ENCODE measurements at places on chromosomes 4 and X.
A peak's percentile ranks its signal among the peaks of the same experiment; 100 is the strongest.

GRCh38 chr4:113052379-113052951 is 3.0 kb downstream of the ANK2 start:
- no peak for DNase-seq

DNA sequence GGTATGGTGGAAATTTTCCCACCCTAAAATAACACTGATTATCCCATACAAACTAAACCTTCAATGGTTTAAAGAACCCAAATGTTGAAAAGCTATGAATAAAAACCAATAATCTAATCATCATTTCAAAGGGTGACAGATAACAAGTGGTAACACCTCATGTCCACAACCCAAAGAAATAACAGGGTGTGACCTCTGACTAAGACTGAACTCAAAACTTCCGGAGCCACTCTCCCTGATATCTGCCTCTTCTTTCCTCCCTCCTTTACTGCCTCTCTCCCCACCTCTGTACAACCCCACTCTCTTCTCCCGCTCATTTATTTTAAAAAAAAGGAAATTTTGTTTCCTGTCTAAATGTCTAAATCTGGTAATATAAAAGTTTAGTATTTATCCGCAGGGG is 11.5 kb downstream of the FBXW7 start:
- peak; percentile 32 for DNase-seq

DNA sequence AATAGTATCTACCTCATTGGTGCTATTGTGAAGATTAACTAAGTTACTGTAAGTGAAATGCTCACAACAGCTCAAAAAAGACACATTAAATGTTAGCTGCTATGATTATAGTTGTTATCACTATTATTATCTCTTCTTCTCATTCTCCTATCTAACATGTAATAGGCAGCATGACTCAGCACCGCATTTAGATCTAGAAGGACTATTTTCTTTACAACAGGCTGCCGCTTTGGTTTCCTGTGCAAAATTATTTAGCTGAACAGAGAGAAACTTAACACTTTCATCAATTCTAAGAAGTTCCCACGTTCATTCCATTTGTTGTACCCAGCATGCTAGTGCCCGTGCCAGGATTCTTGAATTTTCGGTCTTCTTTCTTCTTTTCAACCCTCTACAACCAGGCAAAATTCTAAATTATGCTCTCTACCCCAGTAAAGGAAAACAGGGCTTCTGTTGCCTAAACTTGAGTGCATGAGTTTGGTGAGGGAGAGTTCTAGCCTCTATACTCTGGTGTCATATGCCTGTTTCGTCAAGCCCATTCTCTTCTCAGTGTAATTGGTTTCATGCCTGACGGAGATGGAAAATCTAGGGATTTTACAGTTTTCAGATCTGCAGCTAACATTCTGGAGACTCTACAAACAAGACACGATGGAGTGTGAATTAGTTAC is 378.9 kb downstream of the PPP1R2C start:
- DNase-seq: peak; percentile 42

- DNase-seq: no peak
Observed at GRCh38 chrX:13622401-13622964, 30.5 kb upstream of the TCEANC start.

DNA sequence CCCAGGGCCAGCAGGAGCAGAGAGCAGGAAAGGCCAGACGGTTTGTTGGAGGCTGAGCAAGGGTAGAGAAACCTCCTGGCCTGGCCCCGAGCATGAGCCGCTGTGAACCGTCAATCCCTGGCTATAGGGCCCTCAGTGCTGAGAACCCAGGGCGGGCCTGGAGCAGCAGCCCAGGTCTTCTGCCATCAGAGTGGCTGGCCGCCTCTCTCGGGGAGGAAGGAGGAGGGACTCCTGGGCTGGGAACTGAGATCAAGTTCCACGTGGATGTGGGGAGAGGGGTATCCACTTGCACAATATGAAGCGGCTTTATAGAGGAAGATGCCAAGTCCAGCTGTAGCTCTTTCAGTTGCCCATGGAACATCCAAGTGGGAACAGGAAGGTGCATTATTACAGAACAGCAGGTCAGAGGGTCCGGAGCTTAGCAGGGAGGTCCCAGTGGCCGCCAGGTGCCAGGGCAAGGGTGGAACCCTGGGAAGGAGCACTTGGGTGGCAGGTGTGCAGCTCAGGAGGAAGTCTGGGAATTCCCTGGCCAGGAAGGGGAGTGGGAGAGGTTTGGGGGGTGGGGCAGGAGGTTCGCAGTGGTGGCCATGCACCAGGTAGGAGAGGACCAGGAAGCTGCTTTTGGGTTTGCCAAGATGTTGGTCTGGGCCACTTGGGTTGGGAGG is 31.7 kb upstream of the CRMP1 start:
- no peak for DNase-seq

GRCh38 chrX:150406596-150406995 is 43.5 kb downstream of the MAMLD1 start:
- DNase-seq: no peak

DNA sequence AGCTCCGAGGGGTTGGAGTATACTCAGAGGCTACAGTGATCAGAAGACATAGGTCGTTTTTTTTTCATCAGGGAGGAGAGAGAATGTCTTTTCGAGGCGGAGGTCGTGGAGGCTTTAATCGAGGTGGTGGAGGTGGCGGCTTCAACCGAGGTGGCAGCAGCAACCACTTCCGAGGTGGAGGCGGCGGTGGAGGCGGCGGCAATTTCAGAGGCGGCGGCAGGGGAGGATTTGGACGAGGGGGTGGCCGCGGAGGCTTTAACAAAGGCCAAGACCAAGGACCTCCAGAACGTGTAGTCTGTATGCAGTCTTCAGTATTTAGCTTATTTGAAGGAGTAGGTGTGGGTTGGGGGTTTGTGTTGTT is 500 bp downstream of the GAR1 start:
- DNase-seq: peak; percentile 33

GRCh38 chrX:17554914-17555313 is 179.9 kb downstream of the NHS start:
- no peak for DNase-seq

DNA sequence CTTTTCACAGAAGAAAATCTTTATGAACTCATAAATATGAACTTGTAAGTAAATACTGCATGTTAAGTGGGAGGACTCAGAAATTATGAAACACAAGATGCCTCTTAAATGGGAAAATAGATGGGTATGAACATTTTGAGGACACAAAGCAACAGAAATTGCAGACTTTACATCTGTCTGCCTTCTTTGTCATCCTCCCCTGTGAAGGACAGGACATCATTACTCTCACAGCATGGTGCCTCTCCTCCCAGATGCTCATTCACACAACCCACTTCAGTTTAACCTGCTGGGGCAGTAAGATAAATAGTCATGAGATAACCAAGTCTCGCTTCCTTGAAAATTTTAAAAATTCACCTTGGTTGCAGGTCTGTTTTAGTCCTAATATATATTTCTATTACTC is 144.5 kb downstream of the APBB2 start:
- DNase-seq: no peak

DNA sequence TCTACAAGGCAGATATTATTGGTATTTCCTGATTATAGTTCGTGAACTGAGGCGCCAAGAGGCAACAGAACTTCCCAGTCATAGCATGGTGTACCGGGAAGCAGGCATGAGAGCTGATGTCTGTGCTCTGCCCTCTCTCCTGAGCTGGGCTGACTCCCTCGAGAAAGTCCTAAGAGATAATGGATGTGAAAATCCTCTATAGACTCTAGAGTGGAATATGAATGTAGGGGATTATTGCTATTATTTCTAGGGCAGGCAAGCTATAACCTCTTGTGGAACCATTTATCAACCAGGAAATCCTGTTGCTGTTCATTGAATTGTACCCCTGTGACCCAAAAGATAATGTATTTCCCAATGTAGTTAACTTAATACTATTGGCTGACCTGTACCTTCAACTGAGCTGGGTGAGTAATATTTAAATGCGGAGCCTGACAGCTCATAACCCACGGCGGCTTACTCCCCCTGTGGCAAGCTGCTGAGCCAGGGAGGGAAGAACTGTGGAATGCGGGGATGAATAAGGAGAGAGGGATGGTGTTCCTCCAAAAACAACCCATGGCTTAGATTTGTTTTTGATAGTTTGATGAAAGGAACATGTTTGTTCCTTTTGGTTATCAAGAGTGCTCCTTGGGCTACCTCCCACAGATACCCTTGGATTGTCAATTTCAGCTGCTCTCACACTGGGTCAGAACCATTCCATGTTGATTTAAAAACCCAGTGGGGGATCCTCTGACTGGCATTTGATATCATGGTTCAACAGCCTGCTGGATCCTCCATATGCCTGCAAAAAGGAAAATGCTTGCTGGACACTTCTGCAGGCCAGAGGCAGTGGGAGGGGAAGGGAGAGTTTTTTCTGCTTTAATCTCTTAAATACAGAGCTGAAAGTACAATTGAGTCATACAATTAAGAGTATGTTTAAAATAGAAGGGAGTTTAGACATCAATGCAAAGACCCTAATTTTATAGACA is 339.0 kb upstream of the BOD1L1 start:
- DNase-seq: no peak

- no peak for DNase-seq
Observed at GRCh38 chr4:7431696-7432530, 2.8 kb downstream of the PSAPL1 start.

- no peak for DNase-seq
Observed at GRCh38 chrX:54695816-54696487, 102.1 kb downstream of the ITIH6 start.

DNA sequence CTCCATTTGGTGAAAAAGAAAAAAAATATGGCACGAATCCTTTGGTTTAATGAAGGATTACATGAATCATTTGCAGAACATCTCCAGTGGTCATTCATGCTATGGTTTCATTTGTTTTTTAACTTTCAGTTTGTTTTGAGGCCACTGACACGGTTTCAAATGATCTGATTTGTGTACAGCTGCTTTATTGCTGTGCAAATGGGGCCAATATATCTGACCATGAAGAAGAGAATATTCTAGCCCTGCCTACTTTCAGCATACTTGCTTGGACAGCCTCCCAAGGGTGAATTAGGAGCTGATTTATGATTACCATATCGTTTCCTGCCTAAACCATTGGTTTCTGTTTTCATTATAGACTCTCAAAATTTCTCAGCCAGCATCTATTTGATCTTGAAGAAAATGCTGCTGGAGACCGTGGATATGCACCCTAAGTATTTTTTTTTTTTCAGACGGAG is 30.7 kb downstream of the SPARCL1 start:
- no peak for DNase-seq

DNA sequence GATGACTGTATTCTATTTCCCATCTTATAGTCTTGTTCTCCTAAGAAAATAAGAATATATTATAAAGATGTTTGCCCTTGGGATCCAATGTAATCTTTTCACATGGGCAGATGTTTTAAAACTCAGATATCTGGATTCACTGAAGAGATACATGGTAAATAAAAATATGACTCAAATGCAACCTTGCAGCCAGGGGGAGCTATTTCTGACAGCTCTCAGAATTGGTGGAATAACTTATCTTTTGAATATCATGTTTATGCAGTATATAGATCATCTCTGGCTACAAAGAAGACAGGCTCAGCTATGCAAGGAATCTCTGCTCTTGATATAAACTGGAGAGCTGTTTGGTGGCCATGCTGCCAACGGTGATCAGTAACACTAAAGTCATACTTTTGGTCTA is 274.7 kb downstream of the GLUD2 start:
- no peak for DNase-seq

DNA sequence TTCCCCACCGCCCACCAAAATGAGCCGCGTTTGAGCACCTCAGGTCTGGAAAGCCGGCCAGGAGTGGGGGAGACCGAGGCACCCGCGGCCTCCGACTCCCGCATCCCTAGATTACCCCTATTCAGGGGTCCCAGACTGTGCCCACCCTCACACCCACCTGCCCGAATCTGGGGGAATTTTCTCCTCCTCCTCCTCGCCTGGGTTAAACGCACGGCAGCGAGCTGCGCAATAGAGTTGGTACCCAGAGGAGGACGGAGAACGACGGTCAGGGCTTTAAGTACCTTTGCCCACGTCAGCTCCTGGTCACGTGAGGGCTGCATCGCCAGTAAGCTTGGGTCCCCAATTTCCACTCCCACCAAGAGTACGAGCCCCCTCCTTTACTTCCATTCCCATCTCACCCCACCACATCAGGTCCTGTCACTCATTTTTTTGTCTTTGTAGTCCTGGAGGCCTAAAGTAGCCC is at the start of gene ARMCX2:
Gene ARMCX2, minus strand, starts transcription at position 250 of the 463 bp plus-strand sequence. CDS start 2,262 bp downstream, outside the sequence.
- DNase-seq: peak; percentile 0

- no peak for DNase-seq
Observed at GRCh38 chr4:76357981-76358380, 51.4 kb downstream of the STBD1 start.

DNA sequence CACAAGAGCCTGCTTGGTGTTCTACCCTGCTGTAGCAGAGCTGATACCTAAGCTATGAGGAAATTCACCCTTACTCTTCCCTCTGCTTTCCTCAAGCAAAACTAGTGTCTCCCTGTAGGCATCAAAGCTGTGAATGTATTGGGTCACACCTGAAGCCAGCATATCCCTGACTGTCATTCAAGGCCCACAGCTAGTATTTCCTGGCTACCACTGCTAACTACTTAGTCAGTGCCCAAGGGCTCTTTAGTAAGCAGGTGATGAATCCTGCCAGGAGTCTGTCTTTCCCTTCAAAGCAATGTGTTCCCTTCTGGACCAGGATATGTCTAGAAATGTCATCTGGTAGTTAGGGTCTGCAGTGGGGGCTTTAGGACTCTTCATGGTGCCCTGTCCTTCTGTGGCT is 125.7 kb downstream of the RPA4 start:
- no peak for DNase-seq

DNA sequence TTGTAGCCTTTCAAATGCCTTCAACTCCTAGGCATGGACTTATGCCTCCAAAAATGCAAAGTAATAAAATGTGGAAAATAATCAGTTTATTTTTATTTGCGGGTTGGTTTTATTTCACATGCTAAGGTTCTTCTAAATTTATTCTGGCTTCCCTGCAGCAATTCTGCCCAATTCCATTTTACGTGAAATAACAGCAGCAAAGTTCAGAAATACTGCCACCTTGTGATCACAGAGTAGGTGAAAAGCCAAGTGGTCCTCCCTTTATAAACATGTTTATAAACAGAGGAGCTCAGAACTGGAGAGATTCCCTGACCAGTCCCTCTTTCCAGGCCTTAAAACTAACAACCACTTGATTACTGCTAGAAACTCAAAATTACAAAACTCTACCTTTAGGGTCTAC is 14.7 kb upstream of the DCHS2 start:
- no peak for DNase-seq

- peak; percentile 12 for DNase-seq
Observed at GRCh38 chr4:6372649-6373525, 99.5 kb downstream of the PPP2R2C start.

- DNase-seq: no peak
Observed at GRCh38 chr4:153246446-153247115, 42.3 kb downstream of the TRIM2 start.

DNA sequence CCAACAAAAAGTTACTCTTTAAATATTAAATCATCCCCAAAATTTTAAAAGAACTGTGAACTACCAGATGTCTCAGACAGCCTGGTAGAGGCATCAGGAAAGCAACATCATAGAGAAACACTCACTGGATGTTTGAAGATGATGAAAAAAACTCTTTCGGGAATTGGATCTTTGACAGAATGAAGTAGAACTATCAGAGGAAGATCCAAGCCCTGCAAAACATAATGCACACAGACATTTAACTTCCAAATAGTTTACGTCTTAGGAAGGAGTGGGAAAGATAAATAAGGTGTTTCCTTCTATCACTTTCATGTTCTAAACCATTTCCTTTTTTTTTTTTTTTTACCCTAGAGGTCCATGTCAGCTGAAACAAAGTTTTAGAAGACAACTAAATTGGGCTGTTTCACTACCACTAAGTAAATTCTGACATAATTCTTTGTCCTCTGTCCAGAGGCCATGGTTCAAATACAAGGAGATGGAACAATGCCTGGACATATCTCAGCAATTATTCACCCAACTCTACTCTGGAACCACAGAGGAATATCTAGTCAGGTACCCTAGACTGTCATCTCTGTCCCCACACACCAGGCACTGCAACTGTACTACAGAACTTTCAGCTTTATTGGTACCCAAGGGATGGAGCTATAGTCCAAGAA is 217.7 kb upstream of the INTU start:
- DNase-seq: no peak

All from CD4-positive, alpha-beta T cell treated with Interleukin-15 for 4 hours (primary cell).